Activated CD4-positive, alpha-beta T cell treated with anti-CD3 and anti-CD28 coated beads for 36 hours (primary cell): ENCODE measurements at places on chromosomes 2 and 18.

DNA sequence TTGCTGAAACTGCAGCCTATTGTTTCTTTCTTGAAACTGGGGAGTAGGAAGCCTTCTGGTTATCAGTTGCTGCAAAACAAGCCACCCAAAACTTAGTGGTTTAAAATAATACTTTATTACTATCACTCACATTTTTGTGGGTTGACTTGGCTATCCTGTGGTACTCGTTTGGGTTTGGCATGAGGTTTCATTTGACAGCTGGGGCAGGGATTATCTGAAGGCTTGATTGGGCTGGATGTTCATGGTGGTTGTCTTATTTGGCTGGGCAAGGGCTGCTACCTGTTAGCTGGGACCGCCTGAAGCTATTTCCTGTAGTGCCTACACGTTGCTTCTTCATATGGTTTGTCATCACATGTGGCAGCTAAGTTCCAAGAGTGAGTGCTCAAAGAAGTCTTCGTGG, 122.3 kb downstream of the PLCL1 start:
- DNase-seq = no peak

DNA sequence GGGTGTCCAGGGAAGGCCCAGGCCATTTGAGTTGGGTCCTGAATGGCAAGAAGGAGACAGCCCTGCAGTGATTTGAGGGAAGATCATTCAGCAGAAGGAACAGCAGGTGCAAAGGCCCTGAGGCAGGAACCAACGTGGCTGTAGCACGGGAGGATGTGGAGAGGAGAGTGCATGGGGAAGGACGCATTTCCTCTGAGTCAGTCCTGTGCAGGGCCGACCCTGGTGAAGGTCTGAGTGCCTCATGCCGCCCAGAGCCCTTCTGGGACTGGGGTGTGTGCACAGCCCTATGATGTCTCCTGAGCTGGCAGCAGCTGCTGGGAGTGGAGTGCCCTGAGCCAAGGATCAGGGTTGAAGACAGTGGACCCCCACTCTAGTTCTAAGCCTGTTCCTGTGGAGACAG, 17.9 kb upstream of the ARHGEF4 start:
- no peak for DNase-seq

- DNase-seq = no peak
Measured at GRCh38 chr18:79334496-79335233, 61.1 kb upstream of the NFATC1 start.

DNA sequence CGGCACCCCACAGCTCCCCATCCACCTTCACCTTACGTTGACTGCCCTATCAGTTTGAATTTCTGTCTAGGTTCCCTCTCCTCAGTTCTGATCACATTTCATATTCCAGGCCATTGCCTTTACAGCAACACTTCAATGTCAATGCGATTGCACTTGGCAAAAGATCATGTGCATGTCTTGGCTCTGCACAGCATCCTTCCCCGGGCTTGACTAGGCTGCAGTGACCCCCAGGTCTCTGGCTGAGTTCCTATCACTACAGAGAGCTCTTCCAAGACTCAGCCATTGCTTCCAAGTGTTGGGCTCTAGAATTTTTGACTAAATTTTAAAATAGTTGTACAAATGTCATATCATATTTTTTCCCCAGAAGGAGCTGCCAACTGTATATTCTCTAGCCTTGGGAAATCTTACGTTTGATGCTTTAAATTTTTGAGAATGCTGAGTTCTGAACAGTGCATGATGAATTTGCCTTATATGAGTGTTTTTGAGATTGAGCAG, 103.8 kb upstream of the NEDD4L start:
- no peak for DNase-seq

DNA sequence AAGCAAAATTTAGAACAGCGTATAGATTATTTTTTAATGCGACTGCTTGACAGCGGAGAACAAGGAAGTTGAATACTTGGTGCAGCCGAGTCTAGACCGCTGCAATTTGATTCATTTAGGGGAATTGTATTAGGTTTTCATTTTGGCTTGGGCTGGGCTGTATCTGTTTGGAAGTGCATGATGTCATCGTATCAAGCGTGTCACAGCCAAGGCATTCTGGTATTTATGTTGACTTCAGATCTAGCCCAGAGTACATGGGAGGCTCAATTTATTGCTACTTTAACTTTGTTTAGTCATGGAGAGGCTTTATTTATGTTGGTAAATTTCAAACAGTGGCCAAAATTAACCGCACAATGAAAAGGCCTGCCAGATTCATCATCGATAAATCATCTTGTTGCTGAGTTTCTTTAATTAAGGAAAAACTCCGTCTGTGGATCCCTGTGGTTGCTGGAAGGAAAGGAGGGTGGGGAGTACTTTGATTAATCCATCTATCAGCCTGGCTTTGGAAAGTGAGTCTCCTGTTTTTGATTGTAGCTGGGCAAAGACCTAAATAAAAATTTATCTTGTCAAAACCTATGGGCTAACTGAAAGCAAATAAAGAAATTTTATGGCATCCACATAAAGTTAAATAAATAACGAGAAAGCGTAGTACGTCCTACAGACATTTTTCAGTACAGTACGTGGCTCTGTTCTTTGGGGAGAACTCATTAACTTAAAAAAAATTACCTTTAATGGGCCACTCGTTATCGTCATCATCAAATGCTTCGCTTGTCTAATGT, 230.4 kb upstream of the SPRED2 start:
- no peak for DNase-seq

DNA sequence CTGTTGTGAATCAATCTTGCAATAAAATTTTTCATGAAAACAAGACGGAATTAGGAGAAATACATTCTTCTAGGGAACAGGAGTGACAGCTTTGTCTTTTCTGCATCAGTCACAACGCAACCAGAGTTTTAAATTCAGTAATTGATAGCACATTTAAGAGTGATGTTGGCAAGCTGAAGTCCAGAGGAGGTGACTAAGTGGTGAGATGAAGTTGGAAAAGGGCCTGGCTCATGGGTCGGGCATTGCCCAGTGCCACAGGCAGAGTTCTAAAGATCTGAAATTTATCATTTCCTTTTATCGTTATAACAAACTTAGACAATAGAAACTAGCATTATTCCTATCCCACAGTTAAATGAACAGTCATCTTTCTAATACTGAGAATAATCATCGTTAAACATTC, 764.6 kb upstream of the ZEB2 start:
- DNase-seq = no peak

- peak; percentile 72 for DNase-seq
Measured at GRCh38 chr2:157875641-157876065, 477 bp downstream of the ACVR1 start.

DNA sequence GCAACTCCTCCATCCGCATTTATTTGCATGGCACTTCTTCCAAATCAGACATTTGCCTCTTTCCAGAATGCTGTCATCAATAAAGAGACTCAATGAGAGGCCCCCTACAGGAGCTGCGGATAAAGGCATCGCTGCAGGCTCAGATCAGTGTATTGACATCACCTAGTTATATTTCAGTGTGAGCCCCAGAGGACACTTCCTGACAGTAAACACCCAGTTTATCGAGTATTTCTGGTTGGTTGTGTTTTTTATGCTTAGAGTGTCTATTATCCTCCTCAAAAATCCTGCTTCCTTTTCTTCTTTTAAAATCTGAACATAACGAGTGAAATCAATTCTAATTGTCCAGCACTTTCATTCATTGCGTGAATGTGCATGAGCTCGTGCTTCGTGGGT, 38.8 kb downstream of the NRP2 start:
- DNase-seq = peak; percentile 26

DNA sequence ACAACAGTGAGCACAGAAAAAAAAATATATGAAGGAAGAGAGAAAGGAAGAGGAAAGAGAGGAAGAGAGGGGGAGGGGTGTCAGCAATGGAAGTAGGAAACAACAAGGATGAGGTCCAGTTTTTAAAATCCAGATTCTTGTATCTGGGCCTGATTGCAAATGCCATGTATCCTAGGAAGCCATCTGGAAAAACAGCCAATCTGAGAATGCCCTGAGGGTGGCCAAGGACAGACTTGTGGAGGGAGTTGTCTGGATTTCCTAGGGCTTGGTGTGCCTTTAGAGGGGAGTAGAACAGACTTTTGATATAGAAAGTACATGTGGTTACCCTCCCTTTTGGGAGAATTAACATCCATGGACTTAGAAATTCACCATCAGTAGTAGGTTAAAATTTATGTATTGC, 47.1 kb downstream of the PRKCE start:
- DNase-seq = no peak
